ENCODE measurements at places on chromosomes 5 and 9.

DNA sequence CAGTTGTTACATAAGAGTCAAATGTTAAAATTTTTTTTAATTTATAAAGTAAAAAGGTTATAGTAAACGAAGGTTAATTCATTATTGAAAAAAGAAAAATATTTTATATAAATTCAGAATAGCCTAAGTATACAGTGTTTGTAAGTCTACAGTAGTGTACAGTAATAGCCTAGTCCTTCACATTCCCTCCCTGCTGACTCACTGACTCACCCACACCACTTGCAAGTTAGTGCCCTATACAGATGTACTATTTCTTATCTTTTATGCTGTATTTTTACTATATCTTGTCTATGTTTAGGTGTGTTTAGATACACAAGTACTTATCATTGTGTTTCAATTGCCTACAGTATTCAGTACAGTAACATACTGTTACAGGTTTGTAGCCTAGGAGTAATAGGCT, 57.6 kb downstream of the MAMDC2 start:
- no peak for DNase-seq

DNA sequence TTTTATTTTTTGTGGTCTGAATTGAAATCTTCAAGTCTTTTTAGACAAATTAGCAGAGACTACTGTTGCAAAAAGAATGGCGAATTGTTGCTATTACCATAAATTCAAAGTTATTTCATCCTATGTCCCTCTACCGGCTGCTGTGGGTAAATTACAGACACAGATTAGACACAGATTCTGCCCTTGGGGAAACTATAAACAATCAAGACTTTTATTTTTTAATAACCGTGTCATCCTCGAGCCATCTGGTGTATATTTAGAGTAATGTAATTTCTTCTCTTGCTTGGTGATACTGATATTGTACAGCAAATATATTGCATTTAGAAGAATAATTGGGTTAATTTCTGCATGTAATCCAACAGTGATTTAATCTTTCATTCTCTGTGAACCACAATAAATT, 228.0 kb upstream of the ADAMTSL1 start:
- no peak for DNase-seq

DNA sequence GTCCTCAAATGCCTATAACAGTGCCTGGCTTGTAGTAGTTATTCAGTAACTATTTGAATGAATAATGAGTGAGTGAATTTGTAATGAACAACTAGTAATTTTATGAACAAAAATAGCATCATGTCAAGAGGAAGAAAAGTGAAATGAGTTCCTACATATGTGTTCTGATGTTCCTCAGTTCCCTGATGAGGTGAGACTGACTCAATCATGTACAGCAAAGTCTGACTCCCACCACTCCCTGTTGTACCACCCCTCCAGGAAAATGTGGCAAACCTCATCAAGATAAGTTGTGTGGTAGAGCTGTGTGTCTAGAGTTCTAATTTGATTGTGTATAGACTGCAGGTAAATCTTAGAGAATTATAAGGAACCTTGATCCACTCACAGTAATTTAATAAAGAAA, 201.6 kb downstream of the GOLPH3 start:
- DNase-seq: no peak

DNA sequence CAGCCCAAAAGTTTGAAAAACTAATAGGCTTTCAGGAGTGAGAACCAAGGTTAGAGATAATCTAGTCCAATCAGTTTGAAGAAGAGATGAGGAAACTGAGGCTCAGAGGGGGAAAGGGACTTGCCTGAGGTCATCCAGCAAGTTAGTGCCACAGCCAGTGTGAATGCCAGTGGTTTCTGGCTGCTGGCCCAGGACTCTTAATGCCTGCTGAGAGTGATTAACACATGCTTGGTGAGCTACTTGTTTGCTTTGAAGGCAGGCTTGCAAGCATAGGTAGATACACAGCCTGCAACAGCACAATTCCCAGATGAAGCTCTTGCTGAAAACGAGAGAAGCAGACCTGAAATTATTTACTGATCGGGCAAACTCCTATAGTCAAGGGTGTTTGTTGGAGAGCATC, 591.6 kb upstream of the SGCD start:
- DNase-seq: no peak

DNA sequence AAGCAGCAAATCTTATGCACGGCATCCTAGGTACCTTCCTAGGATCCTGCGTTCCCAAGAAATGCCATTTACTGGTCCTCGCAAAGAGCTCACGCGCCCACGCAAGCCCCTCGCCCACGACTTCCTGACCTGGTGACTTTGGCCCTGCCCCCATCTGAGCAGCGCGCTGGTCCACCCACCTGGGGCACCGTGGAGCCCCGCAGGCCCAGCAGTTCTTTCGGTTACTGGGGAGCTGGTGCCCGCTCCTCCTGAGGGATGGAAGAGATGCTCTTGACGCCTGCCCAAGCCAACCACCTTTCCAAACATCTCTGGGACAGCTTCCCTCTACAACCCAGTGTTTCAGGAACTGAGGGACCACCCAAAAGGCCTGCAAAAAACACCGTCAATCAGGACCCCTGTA, 16.7 kb downstream of the EQTN start:
- DNase-seq: no peak

DNA sequence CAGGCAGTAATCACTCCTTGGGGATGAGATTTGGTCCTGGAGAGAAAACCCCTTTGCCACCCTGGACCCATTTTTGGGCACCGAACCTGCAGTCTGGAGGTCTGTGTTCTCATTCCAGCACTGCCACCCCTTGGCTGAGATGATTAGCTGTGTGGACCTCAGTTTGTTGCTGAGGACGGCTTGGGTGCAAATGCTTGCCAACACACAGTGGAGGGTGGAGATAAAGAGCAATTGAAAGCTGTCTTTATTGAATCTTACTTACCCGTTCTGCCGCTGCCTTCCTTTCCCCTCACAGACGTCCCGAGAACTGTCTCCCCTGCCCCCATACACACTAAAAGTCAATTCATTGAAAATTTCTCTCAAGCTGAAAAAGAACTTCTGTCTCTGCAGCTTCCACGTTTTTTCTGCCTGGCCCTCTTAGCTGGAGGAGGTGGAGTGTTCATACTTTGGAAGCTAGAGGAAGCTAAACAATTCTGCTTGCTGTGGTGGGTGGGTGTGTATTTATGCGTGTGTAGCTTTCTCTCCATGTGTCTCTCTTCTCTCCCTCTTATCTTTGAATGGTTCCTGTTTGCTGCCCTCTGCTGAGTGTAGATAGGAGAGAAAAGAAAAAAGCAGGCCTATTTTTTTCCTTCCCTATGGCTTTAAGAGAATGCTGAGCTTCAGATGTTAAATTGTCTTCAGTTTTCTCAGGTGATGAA, 6.6 kb downstream of the GALNT10 start:
- no peak for DNase-seq

GRCh38 chr5:81212211-81212751, 20.8 kb upstream of the CKMT2 start:
- no peak for DNase-seq

All from activated CD8-positive, alpha-beta memory T cell treated with anti-CD3 and anti-CD28 coated beads, Interleukin-2, amount 50 U/mL, for 48 hours (primary cell).